ENCODE measurements at places on chromosomes 2 and 18. TPM values are rescaled to one million over a fixed set of nuclear protein-coding genes. Genes with fewer than 3 reads are reported as not detected.

DNA sequence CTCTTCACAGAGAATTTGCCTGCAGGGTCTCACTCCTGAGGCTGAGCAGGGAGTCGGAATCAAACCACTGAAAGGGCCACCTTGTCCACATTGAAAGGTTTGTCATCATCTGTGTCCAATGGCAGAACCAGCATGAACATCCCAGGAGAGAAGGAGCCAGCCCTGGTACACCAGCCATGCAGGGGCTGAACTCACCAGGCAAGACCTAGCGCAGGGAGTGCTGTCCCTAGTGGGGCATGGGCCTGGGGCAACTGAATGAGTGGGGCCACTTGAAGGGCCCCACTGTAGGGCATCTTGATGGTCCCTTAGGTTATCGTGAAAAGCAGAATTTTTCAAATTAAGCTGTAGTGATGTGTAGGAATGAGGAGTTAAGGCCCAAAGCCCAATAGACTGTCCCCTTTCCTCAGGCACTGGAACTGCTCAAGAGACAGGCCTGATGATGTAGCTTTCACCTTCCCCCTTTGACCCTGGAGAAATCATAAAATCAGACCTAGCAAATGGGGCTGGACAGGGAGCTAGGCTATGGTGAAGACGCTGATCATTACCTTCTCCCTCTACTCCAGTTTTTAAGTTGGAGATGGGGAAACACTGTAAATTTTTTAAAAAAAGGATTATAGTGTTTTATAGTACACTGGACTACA is 8.4 kb upstream of the PLEK start:
- no peak for DNase-seq

The DSG1 gene
- not detected for total RNA-seq

DNA sequence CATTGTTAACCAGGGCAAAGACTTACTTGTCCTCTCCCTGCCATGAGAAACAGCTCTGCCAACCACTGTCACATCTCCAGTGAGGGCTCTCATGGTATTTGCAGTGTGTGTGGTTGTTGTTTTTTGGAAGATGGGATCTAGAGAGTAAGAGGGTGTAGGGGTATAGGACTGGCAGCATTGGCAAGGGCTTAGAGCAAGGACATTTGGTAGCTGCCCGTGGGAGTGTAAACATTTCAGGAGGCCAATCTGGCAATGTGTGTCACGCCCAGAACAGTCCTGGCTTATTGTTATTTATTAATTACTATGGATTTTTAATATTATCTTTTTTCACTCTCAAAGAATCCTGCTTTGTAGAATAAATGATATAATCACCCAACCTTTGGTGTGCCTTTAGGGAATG is 90.5 kb downstream of the TMEM17 start:
- no peak for DNase-seq

DNA sequence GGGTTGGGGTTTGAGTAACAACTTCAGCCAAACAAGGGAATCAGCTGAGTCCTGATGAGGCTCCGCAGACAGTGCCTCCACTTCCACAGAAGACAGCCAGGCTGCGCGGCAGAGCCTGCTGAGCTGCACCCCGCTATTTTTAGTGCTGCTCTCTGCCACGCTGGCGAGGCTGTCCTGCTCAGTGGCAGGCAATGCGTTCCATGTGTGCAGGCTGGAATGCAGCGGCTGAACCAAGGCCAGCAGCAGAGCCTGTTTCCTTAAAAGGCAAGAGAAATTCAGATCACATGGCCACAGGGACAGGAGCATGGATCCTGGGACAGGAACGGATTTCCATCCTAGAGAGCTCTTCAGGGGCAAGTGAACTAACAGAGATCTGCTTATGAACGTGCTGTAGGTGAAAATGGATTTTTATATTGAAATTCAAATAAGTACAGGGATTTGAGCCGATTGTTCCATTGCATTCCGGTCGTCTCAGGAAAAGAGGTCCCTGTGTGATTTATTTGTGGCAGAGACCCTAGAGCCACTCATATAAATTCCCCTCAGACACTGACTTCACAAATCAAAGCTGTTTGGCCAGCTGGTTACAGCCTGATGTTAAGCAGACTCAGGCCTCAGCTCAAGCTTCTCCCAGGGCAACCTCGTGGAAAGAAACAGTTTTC is 98.7 kb downstream of the COL6A3 start:
- DNase-seq = no peak

DNA sequence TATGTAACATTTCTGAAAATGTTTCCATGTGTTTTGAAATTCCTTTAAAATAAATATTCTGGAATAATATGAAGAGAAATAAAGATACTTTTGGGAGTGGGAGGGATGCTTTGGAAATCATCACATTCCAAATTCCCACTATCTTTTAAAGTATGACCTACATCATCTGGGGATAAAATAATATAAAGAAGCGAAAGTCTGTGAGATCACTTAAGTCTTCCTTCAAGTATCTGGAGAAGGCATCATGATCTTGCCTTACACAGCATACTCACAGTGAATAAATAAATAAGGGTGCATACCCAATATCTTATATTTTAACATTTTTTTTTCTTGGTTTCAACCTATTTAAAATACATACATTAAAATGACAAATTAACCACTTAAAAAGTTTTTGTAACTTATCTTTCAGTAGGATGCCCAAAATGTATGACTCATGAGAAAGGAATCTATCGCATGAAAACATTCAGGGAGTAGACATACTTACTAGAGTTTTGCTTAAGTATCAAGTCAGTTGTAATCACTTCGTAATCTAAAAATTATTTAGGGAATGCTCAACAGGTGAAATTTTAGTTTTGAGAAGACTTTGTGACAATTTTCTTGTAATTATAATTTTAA is 248.3 kb upstream of the COL3A1 start:
- no peak for DNase-seq

DNA sequence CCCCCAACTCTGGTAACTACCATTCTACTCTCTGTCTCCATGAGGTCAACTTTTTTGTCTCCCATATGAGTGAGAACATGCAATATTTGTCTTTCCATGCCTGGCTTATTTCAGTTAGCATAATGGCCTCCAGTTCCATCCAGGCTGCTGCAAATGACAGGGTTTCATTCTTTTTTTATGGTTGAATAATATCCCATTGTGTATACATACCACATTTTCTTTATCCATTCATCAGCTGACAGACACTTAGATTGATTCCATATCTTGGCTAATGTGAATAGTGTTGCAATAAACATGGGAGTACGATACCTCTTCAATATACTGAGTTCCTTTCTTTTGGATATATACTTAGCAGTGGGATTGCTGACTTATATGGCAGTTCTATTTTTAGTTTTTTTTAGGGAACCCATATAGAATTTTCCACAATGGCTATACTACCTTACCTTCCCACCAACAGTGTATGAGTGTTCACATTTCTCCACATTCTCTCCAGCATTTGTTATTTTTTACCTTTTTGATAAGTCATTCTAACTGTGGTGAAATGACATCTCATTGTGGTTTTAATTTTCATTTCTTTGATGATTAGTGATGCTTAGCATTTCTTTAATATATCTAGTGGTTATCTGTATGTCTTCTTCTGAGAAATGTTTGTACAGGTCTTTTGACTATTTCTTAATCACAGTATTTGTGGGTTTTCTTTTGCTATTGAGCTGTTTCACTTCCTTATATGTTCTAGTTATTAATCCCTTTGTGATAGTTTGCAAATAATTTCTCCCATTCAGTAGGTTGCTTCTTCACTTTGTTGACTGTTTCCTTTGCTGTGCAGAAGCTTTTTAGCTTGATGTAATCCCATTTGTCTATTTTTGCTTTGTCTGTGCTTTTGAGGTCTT is 112.2 kb downstream of the SRBD1 start:
- no peak for DNase-seq

DNA sequence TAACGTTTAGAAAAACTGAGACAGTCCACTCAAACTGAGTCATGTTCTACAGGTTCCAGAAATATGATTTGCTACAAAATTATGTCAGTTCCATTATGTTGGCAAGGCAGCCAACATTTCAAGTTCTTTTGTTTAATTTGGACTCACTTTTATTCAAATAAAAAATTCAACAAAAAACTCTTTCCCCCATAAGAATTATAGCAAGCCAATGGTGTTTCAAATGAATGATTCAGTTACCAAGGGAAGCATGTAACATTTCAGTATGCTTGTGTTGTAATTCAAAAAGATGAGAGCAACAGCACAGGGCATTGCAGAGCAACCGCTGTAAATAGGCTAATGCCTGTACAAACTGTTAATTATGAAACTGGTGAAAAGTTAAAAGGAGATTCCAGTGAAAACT is 140.8 kb downstream of the FIGN start:
- no peak for DNase-seq

The PROKR1 gene
- not detected for total RNA-seq

DNA sequence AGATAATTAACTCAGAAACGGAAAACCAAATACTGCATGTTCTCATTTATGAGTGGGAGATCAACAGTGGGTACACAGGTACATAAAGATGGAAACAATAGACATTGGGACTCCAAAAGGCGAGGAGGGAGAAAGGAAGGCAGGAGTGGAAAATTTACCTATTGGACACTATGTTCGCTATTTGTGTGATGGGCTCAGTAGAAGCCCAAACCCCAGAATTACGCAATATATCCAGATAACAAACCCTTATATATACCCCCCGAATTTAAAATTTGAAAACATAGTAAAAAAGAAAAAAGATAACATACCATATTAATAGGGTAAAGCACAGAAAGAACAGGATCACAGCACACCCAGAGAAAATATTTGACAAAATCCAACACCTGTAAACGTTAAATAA is 1351.7 kb upstream of the FAM98A start:
- no peak for DNase-seq

- no peak for DNase-seq
These were observed 494.8 kb downstream of the RIT2 start for GRCh38 chr18:42620657-42621056.

The DNAJC5G gene
- total RNA-seq = not detected

- DNase-seq = no peak
These were observed 40.1 kb upstream of the NDUFV2 start for GRCh38 chr18:9062418-9062751.

- no peak for DNase-seq
These were observed 134.7 kb downstream of the LDLRAD4 start for GRCh38 chr18:13353084-13353823.

The DYSF gene
- total RNA-seq = 6.3 TPM

Data from activated naive CD8-positive, alpha-beta T cell treated with anti-CD3 and anti-CD28 coated beads, Interleukin-2, amount 10 ng/mL, durations not matched to agents 7 days and 5 days (primary cell).